ENCODE measurements at places on chromosomes 11 and 22. TPM values are rescaled to one million over a fixed set of nuclear protein-coding genes. Genes with fewer than 3 reads are reported as not detected.
A peak's percentile ranks its signal among the peaks of the same experiment; 100 is the strongest.

GRCh38 chr22:27312565-27312964 lies 489.0 kb downstream of the MN1 start:
- DNase-seq = no peak
- peaks cover 8% of the 10 kb centered on the region for H3K27me3 ChIP-seq
- H3K27ac ChIP-seq = no peak overlapping the region
- H3K36me3 ChIP-seq = no peaks in the 10 kb centered on the region
- H3K4me3 ChIP-seq = no peak overlapping the region

DNA sequence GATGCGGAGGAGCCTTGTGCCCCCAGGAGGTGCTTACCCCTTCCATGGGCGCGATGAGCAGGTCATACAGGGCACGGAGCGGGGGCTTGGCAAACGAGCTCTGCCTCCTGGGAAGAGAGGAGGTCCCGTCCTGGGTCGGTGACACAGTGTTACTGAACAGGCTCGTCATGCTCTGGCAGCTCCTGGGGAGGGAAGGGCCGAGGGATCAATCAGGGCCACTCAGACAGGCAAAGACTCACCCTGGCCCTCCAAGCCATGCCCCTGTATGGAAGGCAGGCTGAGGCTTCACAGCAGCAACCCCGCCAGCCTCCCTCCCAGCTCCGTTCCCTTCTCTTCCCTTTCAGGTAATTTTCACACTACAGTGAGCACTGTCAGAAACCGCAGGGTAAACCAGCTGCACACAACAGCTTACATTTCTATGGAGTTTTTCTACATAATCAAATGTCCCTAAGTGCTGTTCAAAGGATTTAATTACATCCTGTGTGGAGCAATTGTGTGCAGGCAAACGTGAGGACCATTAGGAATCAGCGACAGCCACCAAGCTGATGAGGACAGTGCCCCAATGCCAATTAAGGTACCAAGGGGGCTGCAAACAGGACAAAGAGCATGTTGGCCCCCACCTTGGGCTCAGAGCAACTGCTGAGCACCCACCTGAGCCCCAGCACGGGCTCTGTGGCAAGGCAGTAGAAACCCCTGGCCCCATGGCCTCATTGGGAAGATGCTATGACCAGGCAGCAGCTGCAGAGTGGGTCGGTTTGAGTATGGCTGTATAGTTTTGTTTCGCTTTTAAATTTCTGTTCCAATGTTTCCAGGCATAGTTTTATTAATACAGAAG lies 95.4 kb upstream of the PITPNB start:
- H3K27me3 ChIP-seq = no peaks in the 10 kb centered on the region
- H3K27ac ChIP-seq = no peak overlapping the region
- peaks cover 70% of the 10 kb centered on the region for H3K4me1 ChIP-seq
- no peaks in the 10 kb centered on the region for H3K36me3 ChIP-seq
- no peak for DNase-seq

DNA sequence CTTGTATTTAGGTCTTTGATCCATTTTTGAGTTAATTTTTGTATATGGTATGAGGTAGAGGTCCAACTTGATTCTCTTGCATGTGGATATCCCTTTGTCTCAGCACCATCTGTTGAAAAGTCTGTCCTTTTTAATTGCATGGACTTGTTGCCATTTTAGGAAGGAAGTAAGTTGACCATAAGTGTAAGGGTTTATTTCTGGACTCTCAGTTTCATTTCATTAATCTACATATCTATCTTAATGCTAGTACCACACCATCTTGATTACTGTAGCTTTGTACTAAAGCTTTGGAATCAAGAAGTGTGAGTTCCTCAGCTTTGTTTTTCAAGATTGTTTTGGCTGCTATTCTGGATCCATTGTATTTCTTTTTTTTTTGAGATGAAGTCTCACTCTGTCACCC lies 31.4 kb downstream of the CBL start:
- peaks cover 5% of the 10 kb centered on the region for H3K4me1 ChIP-seq
- DNase-seq = no peak
- H3K36me3 ChIP-seq = peaks cover 6% of the 10 kb centered on the region
- H3K4me3 ChIP-seq = no peak overlapping the region
- H3K27ac ChIP-seq = no peak overlapping the region

DNA sequence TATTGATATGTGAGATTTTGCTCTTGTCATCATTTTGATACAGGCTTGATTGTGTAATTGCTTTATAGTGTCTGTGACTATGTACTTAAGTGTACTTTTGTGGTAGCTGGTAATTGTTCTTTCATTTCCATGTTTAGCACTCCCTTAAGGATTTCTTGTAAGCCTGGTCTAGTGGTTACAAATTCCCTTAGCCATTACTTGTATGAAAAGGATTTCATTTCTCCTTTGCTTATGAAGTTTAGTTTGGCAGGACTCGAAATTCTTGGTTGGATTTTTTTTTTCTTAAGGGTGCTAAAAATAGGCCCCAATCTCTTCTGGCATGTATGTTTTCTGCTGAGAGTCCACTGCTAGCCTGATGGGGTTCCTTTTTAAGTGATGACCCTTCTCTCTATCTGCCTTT lies 346.8 kb downstream of the JRKL start:
- H3K27me3 ChIP-seq = no peaks in the 10 kb centered on the region
- DNase-seq = no peak
- no peak overlapping the region for H3K4me3 ChIP-seq
- no peaks in the 10 kb centered on the region for H3K4me1 ChIP-seq

DNA sequence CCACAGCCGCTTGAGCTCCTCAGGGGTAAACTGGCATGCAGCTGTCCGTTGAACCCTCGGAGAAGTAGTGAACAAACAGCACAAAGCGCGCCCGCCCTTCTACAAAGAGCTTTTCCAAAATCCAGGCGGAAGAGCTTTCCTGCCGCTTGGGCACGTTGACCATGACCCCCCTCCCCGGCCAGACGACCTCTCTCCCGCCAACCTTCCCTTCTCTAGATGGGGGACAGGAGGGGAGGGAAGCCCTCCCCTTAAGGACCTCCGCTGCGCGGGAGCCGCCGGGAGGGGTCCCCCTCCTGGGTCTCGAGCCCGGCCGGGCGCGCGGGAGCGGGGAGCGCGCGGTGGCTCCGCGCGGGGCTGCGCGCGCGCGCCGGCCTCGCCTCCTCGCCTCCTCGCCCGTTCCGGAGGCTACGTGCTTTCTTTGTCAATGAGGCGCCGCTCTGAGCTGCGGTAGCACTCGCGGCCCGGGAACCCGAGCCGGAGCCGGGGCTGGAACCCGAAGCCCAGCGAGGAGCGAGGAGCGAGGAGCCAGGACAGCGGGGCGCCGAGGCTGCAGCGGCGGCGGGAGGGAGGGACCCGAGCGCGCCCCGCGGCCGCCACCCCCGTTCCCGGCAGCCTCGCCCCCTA lies 118.6 kb downstream of the HIPK3 start:
- H3K36me3 ChIP-seq = no peaks in the 10 kb centered on the region
- H3K4me1 ChIP-seq = peaks cover 7% of the 10 kb centered on the region
- H3K4me3 ChIP-seq = peak within 1 kb of the TSS; percentile 82
- H3K27ac ChIP-seq = peak within 1 kb of the TSS; percentile 45
- no peaks in the 10 kb centered on the region for H3K27me3 ChIP-seq

- H3K27me3 ChIP-seq = no peaks in the 10 kb centered on the region
- H3K36me3 ChIP-seq = no peaks in the 10 kb centered on the region
Observed at GRCh38 chr11:68345776-68346461, 33.5 kb downstream of the LRP5 start.

- H3K27me3 ChIP-seq = no peaks in the 10 kb centered on the region
- H3K36me3 ChIP-seq = no peaks in the 10 kb centered on the region
- peaks cover 59% of the 10 kb centered on the region for H3K4me1 ChIP-seq
Observed at GRCh38 chr11:12725055-12725862, 51.0 kb downstream of the TEAD1 start.

DNA sequence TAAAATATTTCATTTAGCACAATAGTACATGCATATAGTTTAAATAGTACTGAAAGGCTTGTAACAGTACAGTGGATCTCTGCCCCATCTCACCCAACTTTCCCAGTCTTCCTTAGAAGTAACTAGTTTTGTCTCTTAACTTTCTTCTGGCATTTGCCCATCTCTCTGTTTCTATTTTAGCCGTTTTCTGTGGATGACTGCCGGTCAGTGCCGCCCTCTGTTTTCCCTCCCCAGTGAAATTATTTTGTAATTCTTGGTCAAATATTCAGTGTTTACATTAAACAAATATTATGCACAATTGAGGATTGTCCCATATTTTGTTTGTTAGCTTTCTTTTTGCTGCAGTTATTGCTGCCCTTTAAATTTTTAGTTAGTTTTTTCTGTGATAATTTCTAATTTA lies 8.3 kb downstream of the PDHX start:
- peaks cover 13% of the 10 kb centered on the region for H3K36me3 ChIP-seq
- H3K4me3 ChIP-seq = no peak overlapping the region
- no peak overlapping the region for H3K27ac ChIP-seq

- H3K4me1 ChIP-seq = peaks cover 7% of the 10 kb centered on the region
- no peak overlapping the region for H3K27ac ChIP-seq
- DNase-seq = no peak
- no peak overlapping the region for H3K4me3 ChIP-seq
- no peaks in the 10 kb centered on the region for H3K36me3 ChIP-seq
- H3K27me3 ChIP-seq = no peaks in the 10 kb centered on the region
Observed at GRCh38 chr11:117686711-117687110, 110.3 kb downstream of the DSCAML1 start.

GRCh38 chr11:10720881-10721376 lies 27.4 kb upstream of the IRAG1 start:
- H3K27ac ChIP-seq = no peak overlapping the region
- no peak for DNase-seq
- H3K4me1 ChIP-seq = no peaks in the 10 kb centered on the region
- H3K4me3 ChIP-seq = no peak overlapping the region

RAC2 gene
- 29.9 TPM for polyA plus RNA-seq

SOX6 gene
- polyA plus RNA-seq = 0.03 TPM

LARGE1 gene
- polyA plus RNA-seq = 1.2 TPM

RAG2 gene
- 0.34 TPM for polyA plus RNA-seq

NAALAD2 gene
- polyA plus RNA-seq = 0.74 TPM

OR5F1 gene
- not detected for polyA plus RNA-seq

SEPTIN5 gene
- 10.4 TPM for polyA plus RNA-seq

BAD gene
- polyA plus RNA-seq = 80.9 TPM

TMEM191C gene
- polyA plus RNA-seq = 3.4 TPM
